ENCODE measurements at places on chromosomes 16 and 17.
A peak's percentile ranks its signal among the peaks of the same experiment; 100 is the strongest.

GRCh38 chr17:52227926-52228325 lies 69.4 kb upstream of the CA10 start:
- DNase-seq: no peak

- DNase-seq: no peak
These were observed 66.4 kb downstream of the METRNL start for GRCh38 chr17:83145831-83146230.

DNA sequence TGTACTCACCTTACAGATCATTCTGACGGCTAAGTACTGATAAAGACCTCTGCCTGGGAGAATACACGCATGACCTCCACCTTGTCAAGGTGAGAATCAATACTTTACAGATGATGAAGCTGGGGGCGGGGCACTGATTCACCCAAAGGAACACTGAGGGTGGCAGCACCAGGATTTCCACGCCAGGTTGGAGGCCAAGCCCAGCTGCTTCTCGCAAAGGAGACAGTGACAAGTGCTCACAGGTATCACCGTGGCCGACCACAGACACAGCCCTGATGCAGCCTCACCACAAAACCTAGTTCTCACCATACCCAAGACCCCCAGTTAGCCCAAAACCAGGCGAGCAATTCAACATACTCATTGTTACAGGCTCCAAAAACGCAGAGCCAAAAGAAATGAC lies 434.2 kb downstream of the SOX9 start:
- no peak for DNase-seq

DNA sequence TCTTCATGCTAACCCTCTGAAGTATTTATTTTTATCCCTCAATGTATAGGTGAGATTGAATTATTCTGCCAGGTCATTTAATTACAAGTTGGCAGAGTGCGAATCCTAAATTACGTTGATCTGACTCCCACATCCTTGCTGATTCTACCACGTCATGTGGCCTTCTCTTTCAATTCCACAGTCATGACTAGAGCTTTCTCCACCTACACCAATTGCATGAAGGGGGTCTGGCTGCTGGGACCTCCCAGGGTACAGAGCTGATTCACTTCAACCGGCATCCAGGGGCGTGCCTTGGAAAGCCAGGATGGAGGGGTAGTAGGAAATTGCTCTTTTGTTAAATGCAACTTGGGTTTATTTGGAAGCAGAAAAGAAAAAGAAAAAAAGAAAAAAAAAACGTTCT lies 41.1 kb upstream of the CDH13 start:
- no peak for DNase-seq

DNA sequence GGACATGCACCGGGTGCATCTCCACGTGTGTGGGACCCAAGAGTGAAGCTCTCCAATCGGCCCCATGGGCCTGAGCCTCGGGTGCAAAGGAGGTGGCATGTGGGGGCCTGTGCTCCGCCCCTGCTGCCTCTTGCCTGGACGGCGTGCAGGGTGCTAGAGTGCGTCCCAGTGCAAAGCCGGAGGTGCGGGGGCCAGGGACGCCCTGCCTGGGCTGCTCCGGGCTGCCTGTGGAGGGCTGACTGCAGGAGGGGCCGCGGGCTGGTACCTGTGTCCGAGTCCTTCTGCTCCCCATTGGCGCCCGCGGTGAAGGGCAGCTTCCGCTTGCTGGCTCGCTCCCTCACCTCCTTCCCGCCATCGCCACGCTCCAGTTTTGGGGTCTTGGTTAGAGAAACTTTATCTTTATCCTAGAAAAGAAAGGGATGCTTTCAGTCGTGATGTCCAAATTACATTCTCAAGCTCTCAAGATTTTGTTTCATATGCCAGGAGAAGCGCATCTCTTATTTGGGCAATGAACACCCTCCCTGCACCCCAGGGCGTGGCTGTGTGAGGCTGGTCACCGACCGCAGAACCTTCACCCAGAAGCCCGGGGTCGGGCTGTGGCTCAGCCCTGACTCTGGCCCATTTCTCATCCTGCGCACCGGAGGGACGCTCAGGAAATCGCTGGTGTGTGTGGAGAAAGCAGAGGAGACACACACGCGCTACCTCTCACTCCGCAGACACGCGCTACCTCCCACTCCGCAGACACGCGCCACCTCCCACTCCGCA lies 87.6 kb downstream of the ZNF778 start:
- no peak for DNase-seq

DNA sequence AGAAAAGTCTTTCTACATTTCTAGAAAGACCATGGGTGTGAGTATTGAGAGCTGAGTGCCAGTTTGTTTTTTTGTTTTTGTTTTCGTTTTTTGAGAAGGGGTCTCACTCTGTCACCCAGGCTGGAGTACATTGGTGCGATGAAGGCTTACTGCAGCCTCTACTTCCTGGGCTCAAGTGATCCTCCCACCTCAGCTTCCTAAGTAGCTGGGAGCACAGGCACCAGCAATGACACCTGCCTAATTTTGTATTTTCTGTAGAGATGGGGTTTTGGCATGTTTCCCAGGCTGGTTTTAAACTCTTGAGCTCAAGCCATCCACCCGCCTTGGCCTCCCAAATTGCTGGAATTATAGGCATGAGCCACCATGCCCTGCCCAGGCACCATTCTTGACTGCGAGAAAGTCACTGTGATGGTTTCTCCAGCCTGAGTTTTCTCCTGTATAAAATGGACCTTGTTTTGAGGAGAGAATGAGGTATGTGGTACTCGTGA lies 673.8 kb downstream of the MAF start:
- DNase-seq: no peak

- no peak for DNase-seq
These were observed 12.5 kb downstream of the FAHD1 start for GRCh38 chr16:1839554-1839953.

GRCh38 chr17:27600471-27600870 lies 30.5 kb upstream of the LGALS9 start:
- no peak for DNase-seq

GRCh38 chr16:24815021-24815420 lies 30.7 kb upstream of the SLC5A11 start:
- no peak for DNase-seq

GRCh38 chr17:35747540-35748017 lies 5.5 kb downstream of the GAS2L2 start:
- peak; percentile 40 for DNase-seq

DNA sequence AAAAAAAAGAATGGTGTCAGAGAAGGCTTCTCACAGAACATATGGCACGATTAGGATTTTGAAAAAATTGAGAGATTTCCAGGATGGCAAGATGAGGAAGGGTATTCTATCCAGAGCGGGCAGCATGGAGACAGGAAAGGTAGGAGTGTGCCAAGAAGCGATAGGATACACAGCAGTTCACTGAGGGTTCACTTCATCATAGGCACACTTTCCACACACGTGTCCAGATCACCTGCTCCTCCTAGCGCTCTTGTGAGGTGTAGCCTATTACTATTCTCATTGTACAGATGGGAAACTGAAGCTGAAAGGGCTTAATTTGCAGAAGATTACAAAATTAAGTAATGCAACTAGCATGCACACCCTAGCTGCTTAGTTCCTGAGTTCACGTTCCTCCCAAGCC lies 6.2 kb upstream of the ELAC2 start:
- no peak for DNase-seq

GRCh38 chr17:82416771-82417170 lies 1.4 kb upstream of the HEXD start:
- DNase-seq: no peak

GRCh38 chr17:12734926-12735325 lies 54.4 kb upstream of the ARHGAP44 start:
- DNase-seq: no peak

GRCh38 chr17:42748908-42749798 lies 4.3 kb upstream of the EZH1 start:
- DNase-seq: no peak

DNA sequence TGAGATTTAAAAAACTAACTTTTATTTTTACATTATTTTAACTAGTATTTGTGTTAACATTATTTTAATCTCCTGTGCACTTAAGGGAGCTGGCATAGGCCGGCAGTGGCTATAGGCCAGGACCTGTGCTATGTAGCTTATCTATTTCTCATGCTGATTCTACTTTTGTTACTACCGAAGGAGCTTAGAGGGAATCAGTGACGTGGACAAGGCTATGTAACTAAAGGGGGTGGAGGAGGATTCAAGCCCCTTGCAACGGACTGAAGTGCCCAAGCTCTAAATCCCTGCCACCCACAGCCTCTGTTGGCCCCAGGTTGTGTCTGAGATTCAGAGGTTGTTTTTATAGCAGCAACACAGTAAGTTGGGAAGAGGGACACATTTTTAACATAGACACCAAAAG lies 356.4 kb downstream of the WWOX start:
- DNase-seq: no peak

DNA sequence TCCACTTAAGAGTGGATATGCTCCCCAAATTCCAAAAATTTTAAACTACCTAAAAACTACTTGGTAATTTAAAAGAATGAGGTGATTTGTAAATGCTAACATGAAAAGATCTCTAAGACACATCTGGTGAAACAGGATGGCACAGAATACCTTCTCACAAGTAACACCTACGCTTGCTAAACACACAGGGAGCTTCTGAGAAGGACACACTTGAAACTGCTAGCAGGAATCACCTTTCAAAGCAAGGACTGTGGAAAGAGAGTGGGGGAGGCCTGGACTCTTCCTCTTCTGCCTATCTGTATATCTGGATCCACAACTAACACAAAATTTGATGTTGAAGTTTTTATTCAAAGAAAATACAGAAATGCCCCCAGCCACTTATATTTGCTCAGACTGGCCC lies 52.4 kb downstream of the CYTH1 start:
- no peak for DNase-seq

GRCh38 chr16:53415504-53415903 lies 18.8 kb upstream of the RBL2 start:
- DNase-seq: no peak

- no peak for DNase-seq
These were observed 8.2 kb downstream of the ZNF689 start for GRCh38 chr16:30601966-30602365.

DNA sequence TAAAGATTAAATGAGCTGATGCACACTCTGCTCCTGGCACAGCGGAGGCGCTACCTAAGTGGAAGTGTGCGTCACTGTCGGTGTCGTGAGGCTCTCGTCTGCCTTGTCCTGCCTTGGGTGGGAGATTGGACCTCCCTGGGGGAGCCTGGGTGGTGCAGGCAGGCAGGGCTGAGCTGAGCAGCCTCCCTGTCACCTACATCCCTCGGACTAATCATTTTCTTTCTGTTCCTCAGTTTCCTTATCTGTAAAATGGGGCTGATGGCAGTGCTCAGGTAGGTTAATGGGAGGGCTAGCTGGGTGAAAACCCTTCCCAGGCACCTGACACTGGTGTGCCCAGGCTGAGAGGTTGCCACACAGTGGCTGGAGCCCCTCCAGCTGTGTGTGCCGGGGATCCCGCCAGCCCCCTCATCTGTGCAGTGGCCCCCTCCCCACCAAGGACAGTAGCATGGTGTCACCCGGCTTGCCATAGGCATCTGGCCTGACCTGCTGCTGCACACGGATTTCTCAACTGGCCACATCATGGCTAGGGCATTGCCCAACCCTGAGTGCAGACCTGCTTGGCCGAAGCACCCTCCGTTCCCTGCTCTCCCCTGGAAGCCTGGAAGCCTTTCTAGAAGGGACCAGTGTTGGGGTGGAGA lies 4.3 kb downstream of the ADCY7 start:
- no peak for DNase-seq

- DNase-seq: no peak
These were observed 127.9 kb upstream of the CDH11 start for GRCh38 chr16:65249768-65250167.

GRCh38 chr17:42061646-42062487 lies 11.5 kb upstream of the C17orf113 start:
- no peak for DNase-seq

- no peak for DNase-seq
These were observed 69.5 kb downstream of the HLF start for GRCh38 chr17:55334285-55334684.

Measured in GM12864 (cell line).